ENCODE measurements at places on chromosomes 6 and 20. TPM values are rescaled to one million over a fixed set of nuclear protein-coding genes. Genes with fewer than 3 reads are reported as not detected.

GRCh38 chr6:87071683-87072082 is 23.2 kb downstream of the CGA start:
- DNase-seq: no peak

DNA sequence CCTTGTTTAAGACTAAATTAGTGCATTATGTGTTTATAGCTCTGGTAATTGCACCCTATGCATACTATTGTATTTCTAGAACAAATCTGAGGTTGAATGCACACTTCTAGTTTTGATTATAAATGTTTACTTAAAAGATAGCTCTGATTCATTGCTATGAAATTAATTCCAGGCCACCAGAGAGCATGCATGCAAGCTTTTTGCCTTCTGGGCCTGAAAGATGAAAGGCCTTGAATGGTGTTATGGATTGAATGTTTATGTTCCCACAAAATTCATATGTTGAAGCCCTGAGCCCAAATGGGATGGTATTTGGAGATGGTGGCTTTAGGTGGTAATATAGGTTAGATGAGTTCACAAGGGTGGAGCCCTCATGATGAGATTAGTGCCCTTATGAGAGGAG is 695.0 kb upstream of the MAP3K7 start:
- no peak for DNase-seq

DNA sequence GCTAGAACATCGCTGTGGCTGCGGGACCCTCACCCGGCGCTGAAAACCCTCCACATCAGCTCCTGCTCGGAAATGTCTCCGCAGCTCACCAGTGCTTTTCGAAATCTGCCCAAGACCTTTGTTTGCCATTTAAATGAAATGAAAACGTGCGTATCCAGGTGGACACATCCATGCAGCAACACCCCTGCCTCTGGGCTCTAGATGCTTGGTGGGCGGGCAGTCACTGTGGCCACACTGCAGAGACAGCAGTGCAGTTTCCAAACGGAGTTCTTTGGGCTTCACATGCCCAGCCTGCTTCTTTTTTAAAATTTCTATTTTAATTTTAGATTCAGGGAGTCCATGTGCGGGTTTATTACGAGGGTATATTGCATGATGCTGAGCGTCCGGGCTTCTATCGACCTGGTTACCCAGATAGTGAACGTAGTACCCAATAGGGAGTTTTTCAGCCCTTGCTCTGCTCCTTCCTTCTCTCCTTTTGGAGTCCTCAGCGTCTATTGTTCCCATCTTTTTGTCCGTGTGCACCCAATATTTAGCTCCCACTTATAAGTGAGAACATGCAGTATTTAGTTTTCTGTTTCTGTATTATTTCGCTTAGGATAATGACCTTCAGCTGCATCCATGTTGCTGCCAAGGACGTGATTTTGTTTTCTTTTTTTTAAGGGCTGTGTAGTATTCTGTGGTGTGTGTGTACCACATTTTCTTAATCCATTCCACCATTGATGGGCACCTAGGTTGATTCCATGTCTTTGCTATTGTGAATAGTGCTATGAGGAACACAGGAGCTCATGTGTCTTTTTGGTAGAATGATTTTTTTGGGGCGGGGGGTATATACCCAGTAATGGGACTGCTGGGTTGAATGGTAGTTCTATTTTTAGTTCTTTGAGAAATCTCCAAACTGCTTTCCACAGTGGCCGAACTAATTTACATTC is 4.8 kb upstream of the TUBB2B start:
- DNase-seq: no peak

- DNase-seq: peak; percentile 42
Measured at GRCh38 chr20:34515484-34516246, 557 bp upstream of the DYNLRB1 start.

GRCh38 chr20:58751979-58752378 is 59.4 kb downstream of the NPEPL1 start:
- DNase-seq: no peak

DNA sequence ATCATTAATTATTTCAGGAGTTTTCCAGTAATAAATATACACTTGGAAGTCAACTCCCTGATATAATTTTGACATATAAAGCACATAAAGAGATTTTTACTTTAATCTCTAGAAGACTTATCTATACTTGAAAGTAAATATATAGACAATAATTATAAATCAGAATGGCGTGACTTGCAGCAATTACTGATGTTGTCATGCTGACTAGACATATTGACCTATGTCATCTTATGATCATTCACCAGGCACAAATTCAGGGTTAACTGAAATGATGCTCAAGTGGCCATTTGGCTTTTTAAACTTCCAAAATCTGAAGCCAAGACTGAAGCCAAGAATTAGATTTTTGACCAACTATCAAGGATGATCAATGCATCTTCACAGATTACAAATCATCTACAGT is 192.2 kb downstream of the MCHR2 start:
- no peak for DNase-seq

The RSPH4A gene
- total RNA-seq: 0.72 TPM

The STX11 gene
- total RNA-seq: 1.9 TPM

- no peak for DNase-seq
Measured at GRCh38 chr6:157074969-157075368, 248.3 kb downstream of the TMEM242 start.

DNA sequence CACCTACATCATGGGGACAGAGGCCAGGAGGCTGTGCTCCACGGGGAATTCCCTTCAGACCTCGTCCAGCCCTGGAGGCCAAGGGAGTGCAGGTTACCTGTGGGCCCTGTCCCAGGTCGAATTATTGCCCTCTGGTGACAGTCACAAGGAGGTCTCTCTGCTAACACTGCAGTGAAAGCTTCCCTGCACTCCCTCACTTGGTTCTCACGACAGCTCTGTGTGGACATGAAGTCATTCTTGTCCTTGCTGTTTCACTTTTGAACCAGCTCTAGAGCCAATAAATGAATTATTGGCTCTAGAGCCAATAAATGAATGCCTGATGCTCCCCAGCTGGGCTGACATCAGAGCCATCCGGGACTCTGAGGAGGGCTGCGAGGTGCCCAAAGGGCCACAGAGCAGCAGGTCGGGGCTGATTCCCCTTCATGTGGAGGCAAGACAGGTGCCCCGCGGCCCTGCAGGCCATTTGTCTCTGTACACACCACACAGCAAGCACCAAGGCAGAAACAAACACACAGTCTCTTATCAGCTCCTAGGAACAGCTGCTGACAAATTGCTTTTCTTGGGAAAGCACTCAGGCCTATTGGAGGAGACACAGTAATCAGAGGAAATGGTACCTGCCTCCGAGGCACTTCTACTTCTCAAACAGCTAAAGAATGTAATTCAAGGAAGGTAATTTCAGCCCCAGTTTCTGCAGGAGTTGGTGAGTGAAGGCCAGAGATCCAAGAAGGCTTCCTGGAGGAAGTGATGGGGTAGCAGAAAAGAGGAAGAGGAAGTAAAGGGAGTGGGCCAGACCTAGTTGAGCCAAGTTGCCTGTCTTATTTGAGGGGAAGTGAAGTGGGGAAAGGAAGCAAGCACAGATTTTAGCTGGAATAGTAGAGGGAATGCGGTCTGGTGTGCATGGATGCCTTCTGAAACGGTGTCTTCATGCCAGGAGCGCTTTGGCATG is 27.5 kb upstream of the TBXT start:
- DNase-seq: no peak

- peak; percentile 10 for DNase-seq
Measured at GRCh38 chr20:62952373-62952967, at the start of gene SLC17A9. TSS of gene SLC17A9 (plus strand) at chr20:62952709. CDS start at chr20:62952831, 122 bp downstream.

- peak; percentile 52 for DNase-seq
Measured at GRCh38 chr6:163415620-163416556, 1.4 kb downstream of the QKI start.

DNA sequence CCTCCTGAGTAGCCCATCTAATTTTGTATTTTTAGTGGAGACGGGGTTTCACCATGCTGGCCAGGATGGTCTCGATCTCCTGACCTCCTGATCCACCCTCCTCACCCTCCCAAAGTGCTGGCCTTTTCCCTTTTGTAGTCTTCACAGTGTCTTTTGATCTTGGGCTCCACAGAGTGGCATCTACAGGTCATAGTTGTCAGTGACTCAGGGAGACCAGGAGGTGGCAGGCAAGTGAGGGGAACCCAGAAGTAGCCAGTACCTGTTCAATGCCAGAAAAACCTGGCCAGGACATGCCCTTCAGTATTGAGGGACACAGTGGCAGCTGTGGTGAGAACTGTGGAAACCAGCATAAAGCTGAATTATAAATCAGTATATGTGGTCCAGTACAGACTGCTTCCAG is 19.6 kb downstream of the RPP21 start:
- no peak for DNase-seq

The NKX2-2 gene
- total RNA-seq: not detected

- DNase-seq: no peak
Measured at GRCh38 chr6:152566103-152566875, 70.9 kb downstream of the SYNE1 start.

DNA sequence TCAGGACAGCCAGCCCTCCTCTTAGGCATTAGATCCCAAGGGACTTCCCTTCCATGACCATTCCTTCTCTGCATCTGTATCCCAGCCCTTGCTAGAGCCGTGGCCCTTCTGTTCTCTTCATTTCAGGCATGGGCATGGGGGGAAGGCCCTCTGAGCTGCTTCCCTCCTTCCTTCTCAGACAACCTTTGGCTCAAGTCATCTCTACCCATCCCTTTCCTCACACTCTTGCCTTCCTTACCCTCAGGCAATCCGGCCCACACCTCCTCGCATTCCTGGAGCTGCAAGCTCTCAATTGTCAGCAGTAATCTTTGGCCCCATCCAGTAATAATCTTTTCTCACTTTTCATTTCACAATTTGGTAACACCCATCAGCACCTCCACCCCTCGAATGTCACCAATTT is 426.9 kb upstream of the JARID2 start:
- no peak for DNase-seq

GRCh38 chr6:15479761-15480160 is 183.1 kb downstream of the DTNBP1 start:
- DNase-seq: peak; percentile 52

DNA sequence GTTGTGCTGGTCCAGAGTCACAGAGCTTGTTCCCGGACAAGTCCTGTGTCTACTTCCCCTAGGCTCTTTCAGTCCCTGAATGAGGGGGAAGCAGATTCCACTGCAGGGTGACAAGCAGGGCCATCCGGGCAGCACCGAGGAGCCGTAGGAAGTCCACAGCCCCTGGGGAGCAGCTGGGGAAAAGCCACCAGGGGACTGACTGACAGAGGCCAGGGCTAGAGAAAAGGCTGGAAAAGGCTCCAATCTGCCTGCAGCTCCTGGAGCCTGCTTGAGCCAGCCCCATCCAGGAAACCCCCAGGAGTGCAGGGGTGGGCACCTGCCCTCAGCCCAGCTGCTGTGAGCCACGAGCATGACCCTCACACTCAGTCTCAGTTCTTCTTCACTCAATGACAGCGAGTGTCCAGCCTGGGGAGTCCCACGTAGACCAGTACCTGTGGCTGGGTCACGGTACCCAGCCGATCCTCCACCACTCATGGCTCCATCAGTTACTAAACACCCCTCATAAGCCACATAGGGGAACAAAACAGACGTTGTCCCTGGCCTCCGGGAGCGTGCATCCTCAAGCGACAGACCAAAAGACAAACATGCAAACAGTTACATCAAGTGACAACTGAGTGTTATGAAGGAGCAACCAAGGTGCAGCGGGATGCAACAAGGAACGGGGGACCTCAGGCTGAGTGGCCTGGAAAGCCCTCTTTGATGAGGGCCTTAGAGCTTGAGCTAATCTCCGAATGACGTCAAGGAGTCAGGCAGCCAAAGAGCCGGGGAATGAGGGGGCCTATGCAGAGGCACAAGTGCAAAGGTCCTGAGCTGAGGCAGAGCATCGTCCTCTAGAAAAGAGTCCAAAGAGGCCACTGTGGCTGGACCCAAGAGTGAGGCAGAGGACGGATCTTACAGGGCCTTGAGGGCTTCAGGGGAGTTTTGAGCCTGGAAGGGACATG is 24.8 kb upstream of the VSTM2L start:
- DNase-seq: no peak

- DNase-seq: no peak
Measured at GRCh38 chr6:45681860-45682511, 304.3 kb upstream of the SUPT3H start.

DNA sequence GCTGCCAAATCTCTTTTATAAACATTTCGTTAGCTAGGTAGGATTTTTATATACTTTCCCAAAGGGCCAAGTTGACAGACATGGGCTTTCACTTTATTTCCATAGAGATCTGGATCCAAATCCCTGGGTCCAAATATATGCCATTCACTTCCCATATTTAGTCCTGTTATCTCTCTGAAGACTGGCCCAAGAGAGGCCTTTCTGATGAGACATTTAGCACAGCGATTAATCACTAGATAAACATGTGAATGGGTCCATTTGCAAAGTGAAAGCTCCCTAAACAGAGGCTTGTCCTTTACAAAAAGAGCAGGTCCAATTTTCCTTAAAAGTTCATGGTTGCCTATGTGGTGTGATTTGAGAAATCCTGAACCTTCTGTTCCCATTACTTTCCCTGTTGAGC is 132.6 kb downstream of the TRMT11 start:
- peak; percentile 55 for DNase-seq

- DNase-seq: no peak
Measured at GRCh38 chr20:8212286-8212685, 80.2 kb downstream of the PLCB1 start.

DNA sequence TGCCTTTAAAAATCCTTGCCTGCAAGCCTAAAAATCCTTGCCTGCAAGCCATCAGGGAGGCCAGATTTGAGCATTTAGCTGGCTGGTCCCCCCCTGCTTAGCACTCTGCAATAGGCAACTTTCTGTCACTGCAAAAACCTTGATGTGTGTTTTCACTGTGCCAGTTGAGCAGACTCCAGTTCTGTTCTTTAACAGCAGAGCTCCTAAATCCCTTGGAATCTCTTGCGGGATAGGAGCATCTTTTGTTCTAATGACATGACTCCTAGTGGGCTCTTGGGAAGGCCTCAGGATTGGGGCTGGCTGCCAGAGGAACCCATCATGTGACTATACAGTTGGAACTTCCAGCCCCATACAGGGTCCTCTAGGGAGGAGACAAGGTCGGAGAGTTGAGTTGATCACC is 50.4 kb downstream of the FAM184A start:
- DNase-seq: no peak

DNA sequence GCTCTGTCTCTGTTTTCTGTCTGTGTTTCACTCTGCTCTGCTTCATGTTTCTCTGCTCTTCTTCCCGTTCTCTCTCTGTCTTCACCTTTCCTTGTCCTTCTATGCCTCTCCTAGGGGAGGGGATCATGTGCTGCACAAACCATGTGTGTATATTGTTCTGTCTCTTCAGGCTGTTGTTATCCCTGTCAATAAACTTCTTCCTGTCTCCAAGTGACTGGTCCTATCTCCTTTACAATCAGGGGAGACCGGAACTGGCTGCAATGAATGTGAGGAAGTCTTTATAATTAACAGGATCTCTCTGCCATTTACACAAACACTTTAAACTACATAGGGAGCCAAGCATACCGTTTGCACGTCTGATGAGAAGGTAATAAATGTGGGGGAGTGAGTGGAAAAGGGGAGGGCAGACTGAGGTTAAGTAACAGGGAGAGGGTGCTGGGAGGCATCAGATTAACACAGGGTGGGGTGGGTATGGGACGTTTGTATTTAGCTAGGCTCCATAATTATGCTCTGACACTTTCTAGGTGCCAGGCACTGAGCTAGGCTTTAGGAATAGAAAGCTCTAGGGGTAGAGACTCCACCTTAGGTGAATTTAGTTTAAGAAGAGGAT is 626.1 kb downstream of the DHX35 start:
- DNase-seq: no peak
